ENCODE measurements at places on chromosomes 4 and X.

- no peak for DNase-seq
Observed at GRCh38 chrX:916230-916599, 285.6 kb downstream of the SHOX start.

DNA sequence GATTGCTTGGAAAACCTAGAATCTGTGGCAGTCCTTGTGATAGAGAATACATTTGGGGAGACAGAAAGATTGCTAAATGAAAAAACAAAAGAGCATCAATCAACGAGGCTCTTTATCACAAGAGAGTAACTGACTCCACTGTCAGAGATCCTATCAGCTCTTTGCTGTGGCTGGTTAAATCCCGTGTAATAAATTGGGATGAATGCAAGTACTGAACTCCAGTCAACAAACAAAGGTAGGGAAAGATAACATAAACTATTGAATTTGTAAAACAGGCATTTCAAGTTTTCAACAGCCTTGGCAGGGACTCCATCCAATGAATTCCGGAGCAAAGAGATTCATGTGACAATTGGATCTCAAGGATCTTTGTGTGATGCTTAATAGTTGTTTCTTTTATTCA lies 21.3 kb downstream of the MMRN1 start:
- DNase-seq, result no peak

DNA sequence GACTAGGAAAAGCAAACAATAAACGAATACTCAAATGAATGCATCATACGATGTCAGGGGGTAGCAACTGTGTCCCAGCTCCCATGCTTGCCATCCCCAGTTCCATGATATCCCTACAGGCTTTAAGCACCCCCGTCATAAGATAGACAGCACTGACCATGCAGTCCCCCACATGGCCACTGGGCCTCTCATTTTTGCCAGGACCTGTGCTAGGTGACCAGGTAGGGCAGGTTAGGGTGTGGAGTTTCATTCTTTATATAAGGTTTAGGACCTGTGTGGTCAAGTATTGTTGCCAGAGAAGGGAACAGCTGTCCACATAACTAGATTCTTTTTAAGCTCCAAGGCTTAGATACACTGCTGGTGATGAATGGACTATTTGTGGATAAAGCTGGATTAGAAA lies 9.7 kb downstream of the PPEF2 start:
- no peak for DNase-seq

DNA sequence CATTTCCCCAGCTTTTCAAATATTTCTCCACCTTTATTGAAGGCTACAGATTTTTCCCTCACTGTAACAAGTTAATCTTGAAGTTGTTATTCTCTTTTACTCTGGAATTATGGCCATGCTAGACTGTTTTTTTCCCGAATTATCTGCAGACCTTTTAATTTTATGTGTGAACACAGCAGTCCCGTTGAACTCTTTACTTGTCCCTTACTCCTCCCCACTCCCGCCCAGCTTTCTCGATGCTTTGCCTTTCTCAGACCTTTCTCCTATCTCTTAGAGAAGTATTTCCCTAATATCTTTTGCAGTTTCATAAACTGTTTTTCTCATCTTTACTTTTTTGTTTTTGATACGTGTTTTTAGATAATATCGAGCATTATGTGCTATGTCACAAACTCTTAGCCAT lies 776 bp downstream of the CEP44 start:
- DNase-seq, result no peak

- DNase-seq, result no peak
Observed at GRCh38 chr4:140971077-140971792, 162.0 kb downstream of the RNF150 start.

DNA sequence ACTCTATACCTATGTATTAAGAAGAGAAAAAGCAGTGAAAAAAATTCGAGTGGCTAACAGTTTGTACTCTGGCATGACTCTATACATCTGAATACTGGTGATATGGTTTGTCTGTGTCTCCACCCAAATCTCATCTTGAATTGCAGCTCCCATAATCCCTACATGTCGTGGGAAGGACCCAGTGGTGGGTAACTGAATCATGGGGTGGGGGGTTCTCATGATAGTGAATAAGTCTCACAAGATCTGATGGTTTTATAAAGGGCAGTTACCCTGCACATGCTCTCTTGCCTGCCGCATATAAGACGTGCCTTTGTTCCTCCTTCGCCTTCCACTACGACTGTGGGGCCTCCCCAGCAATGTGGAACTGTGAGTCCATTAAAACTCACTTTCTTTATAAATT lies 70.4 kb downstream of the LRBA start:
- DNase-seq, result no peak

DNA sequence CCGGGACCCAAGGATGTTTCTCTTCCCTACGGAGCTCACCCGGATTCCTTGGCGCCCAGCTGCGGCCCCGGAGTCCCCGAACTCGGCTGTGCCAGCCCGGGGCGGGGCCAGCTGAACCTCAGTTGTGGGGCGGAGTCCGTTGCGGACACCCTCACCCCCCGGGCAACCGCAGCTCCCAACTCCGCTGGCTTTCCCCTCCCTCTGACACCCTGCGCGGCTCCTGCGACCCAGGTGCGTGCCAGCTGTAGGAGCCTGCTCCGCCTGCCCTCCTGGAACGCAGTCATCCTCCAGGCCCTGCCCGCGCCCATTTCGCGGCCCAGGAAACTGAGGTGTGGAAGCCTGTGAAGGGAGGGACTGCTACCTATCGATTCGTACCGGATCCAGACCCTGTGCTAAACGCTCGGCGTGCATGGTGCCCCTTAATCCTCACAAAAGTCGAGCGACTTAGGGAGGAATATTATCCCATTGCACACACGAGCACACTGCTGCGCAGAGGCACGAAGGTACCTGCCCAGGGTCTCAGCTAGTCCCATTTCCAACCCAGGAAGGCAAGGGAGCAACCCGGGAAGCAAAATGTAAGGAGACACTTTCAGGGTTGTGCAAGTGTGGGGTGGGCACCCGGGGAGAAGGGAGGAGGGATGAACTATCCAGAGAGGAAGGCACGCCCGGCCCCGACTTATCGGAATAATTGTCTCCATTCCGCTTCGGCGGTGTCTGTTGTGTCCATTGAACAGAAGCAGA lies 12.3 kb downstream of the MSX1 start:
- DNase-seq, result no peak

DNA sequence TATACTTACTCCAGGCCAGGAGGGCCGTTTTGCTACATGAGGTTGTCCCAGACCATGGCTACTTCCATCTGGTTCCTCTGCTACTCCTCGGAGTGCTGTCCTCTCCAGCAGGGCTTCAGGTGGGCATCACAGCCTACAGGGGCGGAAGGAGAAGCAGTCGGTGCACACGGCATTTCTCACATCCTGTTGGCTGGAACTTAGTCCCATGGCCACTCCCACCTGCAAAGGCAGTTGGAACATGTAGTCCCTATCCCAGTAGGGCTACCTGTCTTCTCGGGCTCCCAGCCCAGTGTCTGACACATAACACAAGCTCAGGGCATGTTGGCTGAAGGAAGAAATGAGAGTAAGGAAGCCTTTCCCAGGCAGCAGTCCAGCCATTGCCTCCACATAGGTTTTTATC lies 7.7 kb upstream of the STK32B start:
- DNase-seq, result no peak

- DNase-seq, result no peak
Observed at GRCh38 chrX:137425986-137426385, 139.9 kb upstream of the ZIC3 start.

DNA sequence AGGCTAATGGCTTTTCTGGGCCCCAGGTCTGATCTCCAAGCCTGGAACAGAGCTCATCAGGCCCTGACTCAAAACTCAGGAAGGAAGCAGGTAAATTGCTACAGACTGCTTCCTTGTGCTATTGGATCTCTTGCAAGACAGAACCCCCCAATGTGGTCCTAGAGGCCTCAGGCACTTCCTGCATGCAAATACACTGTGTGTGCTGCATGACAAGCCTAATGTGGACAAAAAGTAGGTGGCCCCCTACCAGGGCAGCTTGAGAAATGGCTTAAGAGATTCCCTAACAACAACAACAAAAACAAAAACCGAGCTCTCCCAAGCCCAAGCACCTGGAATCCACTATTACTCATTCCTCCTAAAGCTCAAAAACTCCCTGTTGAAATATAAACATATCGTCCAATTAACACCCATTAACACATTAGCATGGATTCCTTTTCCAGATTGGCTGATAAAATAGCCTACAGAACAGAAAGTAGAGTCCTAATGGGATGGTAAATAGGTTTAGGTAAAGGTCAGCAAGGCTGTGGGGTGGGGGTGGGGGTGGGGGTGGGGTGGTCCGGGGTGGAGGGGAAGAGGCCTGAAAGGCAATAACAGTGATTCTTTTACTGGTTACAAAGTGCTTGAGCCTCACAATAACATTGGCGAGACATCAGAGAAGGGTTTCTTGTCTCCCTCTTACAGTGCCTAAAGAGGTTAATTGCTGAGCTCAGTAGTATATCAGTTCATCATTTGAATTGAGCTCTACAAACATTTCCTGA lies 24.1 kb upstream of the FGF16 start:
- DNase-seq, result no peak

Data from activated CD4-positive, alpha-beta T cell treated with anti-CD3 and anti-CD28 coated beads, Interleukin-2, amount 50 U/mL, for 24 hours (primary cell).